IPS-NIHi11 (cell line): ENCODE measurements at places on chromosomes 2 and 18.

GRCh38 chr2:25598911-25599310, 74.5 kb downstream of the DTNB start:
- no peak for DNase-seq

- DNase-seq: no peak
Measured at GRCh38 chr2:200797242-200797770, 14.4 kb upstream of the BZW1 start.

GRCh38 chr2:11898576-11898975, 152.1 kb downstream of the LPIN1 start:
- no peak for DNase-seq

- DNase-seq: no peak
Measured at GRCh38 chr2:217710211-217710765, 292.5 kb downstream of the TNS1 start.

- no peak for DNase-seq
Measured at GRCh38 chr2:126494593-126494992, 161.4 kb upstream of the GYPC start.

DNA sequence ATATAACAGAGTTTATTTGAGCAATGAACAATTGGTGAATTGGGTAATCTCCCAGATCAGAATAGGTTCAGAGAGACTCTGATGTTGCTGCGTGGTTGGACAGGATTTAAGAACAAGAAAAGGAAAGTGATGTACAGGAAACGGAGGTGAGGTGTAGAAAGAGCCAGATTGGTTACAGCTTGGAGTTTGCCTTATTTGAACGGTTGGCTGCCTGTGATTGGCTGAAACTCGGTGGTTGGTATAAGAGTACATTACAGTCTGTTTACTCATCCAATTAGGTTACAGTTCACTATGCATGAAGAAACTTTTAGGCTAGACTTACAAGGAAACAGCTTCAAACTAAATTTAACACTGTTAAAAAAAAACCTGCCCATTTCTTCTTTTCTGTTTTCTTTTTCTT, 68.0 kb upstream of the CABLES1 start:
- no peak for DNase-seq

DNA sequence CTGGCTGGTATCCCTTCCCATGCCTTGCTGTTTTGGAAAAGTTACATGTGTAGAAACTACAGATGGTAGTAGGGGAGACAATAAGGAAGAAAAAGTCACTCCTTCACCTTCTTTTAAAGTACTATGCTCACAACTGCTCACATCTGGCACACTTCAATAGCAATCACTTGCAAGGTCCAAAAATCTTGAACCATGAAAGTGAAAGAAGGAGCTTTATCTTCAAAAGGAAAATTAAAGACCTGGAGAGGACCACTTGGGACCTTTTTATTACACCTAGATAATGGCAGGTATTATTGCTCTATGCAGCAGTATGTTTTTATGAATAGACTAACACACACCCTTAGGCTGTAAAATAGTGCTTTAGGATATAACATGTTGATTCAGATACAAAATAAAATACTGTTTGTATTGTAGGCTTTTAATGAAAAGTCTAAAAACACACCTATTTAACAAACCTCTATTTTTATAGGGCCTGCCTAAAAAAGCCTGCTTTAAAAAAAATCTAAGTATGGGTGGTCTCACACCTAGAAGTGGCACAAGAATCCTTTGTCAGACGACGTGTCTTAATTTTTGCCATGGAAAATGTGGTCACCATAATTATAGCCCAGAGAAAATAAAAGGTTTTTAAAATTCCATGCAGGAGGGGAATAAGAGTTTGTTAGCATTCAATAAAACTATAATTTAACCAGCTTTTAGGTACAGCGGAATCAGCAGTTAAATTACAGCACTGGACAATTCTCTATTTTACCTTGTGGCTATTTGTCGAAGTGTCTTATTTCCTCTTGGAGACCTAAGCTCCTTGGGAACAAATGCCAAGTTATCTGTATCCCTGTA, 124.0 kb downstream of the BCL2 start:
- no peak for DNase-seq

GRCh38 chr2:241108271-241109209, 6.5 kb upstream of the MTERF4 start:
- DNase-seq: no peak
